ENCODE measurements at places on chromosomes 2 and 18. TPM values are rescaled to one million over a fixed set of nuclear protein-coding genes. Genes with fewer than 3 reads are reported as not detected.

Gene POTEI
- total RNA-seq: not detected

Gene IL1RL1
- 0.33 TPM for total RNA-seq

Gene GRP
- total RNA-seq: not detected

Gene IWS1
- 59.7 TPM for total RNA-seq

Gene REG3G
- total RNA-seq: not detected

Gene L3MBTL4
- 0.53 TPM for total RNA-seq

Gene PTH2R
- total RNA-seq: not detected

DNA sequence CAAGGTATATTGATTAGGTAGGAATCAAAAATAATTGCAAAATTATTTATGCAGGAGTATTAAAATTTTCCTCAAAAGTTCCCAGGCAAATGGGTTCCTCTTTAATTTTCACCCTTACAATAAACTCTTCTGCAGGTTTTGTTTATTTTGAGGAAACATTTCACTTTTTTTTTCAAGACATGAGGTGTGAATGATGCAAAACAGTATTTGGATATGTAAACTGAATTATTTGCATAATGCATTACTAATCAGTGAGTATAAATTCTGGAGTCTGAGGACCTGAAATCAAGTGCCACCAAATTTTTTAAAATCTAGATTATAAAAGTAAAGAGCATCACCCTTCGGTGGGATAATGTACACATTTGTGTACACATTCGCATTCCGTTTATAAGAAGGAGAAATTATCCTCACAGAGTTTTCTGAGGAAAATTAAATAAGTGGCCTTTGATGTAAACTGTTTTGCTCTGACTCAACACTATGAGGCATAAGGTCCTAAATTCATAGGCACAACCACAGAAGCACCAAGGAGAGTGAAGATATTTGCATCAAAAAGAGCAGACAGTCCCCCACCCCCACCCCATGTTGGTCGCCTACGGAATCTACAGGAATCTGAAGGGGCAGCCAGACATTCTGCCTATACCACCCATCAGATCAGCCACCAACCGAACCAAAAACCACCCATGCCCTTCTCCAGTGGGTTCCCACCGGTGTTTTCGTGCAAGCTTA is 33.1 kb downstream of the BCL11A start:
- no peak for DNase-seq

DNA sequence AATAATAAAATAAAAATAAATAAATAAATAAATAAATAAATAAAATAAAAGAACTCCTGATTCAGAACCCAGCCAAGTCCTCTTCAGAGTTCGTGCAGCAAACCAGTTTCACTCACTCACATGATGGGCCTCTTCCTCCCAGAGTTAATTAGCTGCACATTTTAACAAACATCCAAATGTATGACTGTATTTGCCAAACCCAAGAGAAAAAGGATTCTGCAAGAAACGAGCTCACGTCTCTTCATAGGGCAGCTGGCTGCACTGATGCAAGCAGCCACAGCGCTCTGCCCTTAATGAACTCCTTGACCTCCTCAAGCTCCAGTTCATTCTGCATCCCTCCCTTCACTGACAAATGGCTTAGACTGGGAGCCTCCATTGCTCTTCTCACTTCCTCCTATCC is 55.1 kb downstream of the MREG start:
- DNase-seq: no peak

DNA sequence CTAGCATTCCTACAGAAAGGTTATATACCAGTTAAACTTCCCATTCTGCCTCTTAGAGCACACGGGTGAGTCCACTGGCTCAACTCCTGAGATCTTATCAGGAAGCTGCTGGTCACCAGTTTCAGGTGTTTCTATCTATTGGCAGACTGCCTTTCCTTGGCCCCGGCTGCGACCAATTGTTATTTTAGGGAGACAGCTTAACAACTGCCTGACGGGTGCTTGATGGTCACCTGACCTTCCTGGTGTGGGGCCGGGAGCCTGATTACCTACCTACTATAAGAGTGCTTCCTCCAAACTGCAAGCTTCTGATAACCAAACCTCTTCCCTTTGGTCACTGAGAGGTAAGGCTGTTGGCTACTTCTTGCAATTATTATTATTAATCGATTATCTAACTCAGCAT is 122.1 kb upstream of the XIRP2 start:
- DNase-seq: no peak

- peak; percentile 6 for DNase-seq
Observed at GRCh38 chr2:127105656-127106456, 1.1 kb downstream of the BIN1 start.

DNA sequence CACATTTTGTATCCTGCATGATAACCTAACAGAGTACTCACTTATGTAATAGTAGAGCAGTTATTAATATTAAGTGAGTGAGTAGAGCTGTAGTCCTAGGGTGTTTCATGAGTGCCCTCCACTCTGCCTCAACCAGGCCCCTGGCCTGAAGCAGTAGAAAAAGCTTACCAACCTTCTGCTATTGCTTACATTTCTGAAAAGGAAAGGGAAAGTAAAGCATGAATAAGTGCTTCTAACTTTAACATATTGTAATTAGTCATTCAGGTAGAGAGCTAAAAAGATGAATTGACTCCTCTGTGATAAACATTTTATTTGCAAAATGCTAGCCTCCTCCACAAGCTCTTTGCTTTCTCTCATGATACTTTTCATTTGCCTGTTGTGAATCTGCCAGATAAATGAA is 94.7 kb upstream of the RPE start:
- DNase-seq: no peak

GRCh38 chr2:12223732-12224131 is 477.3 kb downstream of the LPIN1 start:
- no peak for DNase-seq

- no peak for DNase-seq
Observed at GRCh38 chr18:66734451-66734850, 130.6 kb upstream of the CDH19 start.

- no peak for DNase-seq
Observed at GRCh38 chr2:73260338-73260984, 23.8 kb downstream of the FBXO41 start.

- no peak for DNase-seq
Observed at GRCh38 chr2:211812587-211812986, 726.0 kb downstream of the ERBB4 start.

DNA sequence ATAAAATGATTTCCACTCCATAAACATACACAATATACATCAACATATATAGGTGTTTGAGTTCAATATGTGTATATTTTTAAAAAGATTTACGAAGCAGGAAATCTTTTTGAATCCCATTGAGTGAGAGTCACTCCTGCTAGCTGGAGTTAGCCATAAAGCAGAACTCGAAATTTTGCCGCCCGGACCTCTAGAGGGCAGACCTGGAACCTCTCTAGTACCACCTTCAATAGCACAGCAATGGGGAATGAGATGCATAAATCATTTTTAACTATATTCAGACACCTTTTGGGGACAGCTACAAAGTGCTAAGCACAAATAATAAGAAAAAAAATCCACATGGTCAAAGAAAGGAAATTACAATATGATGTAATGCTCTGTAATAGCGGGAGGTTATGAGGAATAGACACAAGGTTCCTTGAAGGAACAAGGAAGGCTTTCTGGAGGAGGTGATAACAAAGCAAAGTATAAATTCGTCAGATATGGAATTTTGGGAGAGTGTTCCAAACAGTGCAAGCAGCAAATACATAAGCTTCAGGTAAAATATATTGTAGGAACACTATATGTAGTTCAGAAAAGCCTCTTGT is 533.4 kb downstream of the ERBB4 start:
- no peak for DNase-seq

GRCh38 chr2:150483532-150483931 is 3.9 kb downstream of the RND3 start:
- no peak for DNase-seq

DNA sequence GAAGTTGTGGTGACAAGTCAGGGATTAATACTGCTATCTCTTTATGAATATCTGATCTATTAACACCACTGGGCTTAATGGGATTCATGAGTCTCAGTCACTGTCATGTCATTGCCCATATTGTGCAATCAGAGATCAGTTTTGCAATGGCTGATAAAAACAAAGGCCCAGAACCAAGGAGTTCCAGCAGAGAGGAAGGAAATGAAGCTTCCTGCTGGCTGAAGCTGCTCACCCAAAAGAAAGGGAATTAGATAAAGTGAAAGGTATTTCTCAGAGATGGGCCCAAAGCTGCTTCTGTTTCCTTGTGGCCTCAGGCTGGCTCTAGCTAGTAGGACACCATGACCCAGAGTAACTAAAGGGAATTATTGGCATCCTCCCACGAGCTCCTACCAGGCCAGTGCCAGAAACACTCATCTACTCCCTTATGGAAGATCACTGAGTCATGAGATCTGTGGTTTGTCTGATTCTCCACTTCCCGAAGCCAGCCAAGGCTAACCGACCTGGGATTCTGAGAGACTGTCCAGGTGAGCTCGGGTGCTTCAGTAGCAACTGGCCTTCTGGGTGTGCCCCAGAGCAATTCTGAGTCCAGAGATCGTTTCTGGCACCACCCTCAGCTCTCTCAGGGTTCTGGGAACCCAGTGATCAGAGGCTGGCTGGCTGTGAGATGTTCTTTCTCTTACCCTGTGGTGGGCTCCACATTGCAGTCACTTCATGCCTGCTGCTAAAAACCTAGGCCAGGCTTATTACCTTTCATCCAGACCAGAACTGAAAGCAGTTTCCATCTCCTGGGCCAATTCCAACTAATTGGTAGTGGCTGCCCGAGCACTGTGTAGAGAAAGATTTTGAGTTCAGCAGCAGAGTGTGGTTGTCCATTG is 129.5 kb upstream of the PELI1 start:
- DNase-seq: no peak

GRCh38 chr2:31828891-31829290 is 181.9 kb downstream of the MEMO1 start:
- no peak for DNase-seq

- DNase-seq: no peak
Observed at GRCh38 chr2:241986836-241987641, 117.5 kb downstream of the RTP5 start.

DNA sequence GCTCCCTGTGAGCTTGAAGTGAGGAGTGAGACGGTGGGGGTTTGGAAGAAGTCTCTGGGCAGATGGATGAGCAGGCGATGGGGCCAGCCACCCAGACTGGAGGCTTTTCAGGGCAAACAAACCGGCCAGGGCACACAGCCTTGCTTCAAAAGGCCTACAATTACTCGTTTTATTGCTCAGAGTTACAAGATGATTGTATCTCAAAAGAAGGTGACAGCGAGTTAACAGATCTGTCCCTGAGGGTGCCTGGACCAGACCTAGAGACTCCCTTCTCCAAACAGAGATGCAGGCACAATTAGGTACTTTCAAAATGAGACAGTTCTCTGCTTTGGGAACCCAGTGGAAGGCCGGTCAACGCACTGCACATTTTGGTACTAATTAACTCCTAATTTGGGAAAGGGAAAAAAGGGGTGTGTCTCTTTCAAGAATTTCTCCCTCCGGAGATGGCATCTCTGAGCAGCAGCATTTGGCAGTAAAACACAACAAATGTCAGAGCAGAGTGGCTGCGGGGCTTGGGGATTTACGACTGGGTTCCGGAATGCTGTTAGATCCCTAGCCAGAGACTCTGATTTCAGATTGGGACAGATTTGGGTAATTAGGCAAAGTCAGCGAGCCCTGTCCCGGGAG is 226.7 kb downstream of the TTC32 start:
- DNase-seq: no peak

- no peak for DNase-seq
Observed at GRCh38 chr2:176138526-176138922, 9.0 kb downstream of the HOXD8 start.

- peak; percentile 45 for DNase-seq
Observed at GRCh38 chr2:96977631-96978195, 8.7 kb downstream of the FAM178B start.
